ENCODE measurements at places on chromosomes 7 and 10.

GRCh38 chr10:4051011-4051640, 266.1 kb upstream of the KLF6 start:
- H3K27ac ChIP-seq: no peak overlapping the region
- no peaks in the 10 kb centered on the region for H3K36me3 ChIP-seq
- peak overlapping the region; percentile 60 for H3K4me3 ChIP-seq

DNA sequence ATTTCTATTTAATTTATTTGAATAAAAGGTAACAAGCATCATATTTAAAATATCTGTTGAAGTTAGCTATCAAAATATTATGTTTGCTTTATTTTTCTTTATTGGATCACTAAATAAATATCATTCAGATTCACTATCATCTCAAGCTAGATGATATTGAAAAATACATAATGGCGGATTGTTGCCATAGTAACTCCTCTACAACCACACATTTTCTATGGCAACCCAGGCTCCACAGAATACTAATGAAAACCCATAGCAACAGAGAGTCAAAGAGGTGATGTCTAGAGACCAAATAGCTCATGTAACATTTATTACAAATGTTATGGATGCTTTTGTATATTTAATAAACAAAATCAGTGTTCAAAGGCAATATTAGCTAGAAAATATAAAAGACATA, 148.9 kb upstream of the CDK1 start:
- DNase-seq: no peak
- peaks cover 2% of the 10 kb centered on the region for H3K4me1 ChIP-seq
- H3K27me3 ChIP-seq: peaks cover 6% of the 10 kb centered on the region
- no peak overlapping the region for H3K27ac ChIP-seq
- H3K4me3 ChIP-seq: no peak overlapping the region

DNA sequence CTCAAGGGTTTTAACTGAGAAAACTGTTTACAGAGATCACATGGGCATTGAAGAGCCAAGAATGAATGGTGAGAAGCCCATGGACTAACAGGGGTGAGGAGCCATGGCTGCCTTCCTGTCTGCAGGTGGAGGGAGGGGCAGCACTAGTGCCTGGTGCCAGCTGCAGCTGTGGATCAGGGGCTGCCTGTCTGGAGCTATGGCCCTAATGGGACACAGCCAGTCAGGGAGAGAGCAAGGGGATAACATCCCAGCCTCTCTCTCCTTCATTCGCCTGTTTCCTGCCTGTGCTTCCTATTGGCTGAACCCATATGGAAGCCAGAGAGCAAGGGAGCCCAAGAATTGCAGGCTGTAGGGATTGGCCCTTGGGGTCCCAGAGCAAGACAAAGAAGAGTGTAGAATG, 125.8 kb upstream of the GAD2 start:
- no peak overlapping the region for H3K4me3 ChIP-seq
- peaks cover 5% of the 10 kb centered on the region for H3K27me3 ChIP-seq
- DNase-seq: no peak
- no peaks in the 10 kb centered on the region for H3K4me1 ChIP-seq

GRCh38 chr10:68423522-68423921, 16.4 kb upstream of the RUFY2 start:
- peaks cover 18% of the 10 kb centered on the region for H3K4me1 ChIP-seq
- H3K27me3 ChIP-seq: no peaks in the 10 kb centered on the region
- peak; percentile 1 for DNase-seq

DNA sequence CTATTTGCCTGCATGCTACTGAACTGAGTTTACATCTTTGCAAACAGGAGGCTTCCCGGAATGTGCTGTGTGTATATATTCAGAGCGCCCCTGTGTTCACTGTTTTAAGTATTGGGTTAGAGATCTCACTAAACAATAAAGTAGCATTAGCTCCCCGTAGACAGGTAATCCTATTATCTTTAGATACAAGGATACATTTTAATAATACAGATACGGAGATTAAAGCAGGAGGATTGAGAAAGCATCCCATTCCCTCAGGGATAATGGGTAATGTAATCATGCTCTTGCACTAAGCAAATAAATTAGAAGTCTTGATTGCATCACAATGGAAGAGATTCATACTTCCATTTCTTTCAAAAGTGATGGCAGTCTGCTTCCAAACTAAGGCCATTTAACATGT, 809.0 kb downstream of the NRG3 start:
- H3K4me3 ChIP-seq: no peak overlapping the region
- no peak for DNase-seq
- H3K36me3 ChIP-seq: no peaks in the 10 kb centered on the region
